ENCODE measurements at places on chromosomes 13 and 19.

- DNase-seq, result no peak
These were observed 1.0 kb downstream of the AMH start for GRCh38 chr19:2249880-2250765.

DNA sequence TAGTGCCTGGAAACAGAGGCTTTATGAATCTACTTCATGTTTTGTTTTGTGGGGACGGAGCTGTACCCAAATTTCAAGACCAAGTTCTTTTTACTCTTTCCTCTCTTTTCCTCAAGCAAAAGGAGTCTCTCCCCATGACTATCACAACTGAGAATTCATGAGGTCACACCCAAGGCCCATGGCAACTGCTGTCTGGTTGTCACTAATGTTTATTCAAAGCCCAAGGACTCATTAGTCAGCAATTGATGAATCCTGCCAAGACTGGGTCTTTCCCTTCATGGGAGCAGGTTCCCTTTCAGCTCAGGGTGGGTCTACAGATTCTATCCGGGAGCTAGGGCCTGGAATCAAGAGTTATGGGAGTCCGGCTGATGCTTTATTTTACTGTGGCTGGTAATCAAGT, 441.5 kb upstream of the PCDH20 start:
- no peak for DNase-seq

- DNase-seq, result no peak
These were observed 550.5 kb downstream of the IRS2 start for GRCh38 chr13:109235901-109236300.

DNA sequence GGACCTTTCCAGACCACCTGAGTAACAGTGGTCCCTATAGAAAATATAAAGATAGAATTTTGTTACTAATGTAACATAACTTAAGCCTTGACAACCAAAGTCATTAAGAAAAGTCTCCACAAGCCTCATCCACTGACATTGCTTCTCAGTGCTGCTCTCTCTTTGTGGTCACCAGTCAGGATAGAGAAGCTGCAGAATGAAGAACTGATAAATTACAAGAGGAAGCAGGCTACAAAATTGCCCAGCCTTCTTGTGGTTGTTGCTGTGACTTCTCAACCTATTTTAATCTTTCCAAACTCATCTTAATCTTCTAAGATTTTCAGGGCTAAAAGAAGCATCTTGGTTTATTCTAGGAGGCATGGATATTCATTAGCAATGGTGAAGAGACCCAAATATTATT, 343.8 kb downstream of the MZT1 start:
- DNase-seq, result no peak

DNA sequence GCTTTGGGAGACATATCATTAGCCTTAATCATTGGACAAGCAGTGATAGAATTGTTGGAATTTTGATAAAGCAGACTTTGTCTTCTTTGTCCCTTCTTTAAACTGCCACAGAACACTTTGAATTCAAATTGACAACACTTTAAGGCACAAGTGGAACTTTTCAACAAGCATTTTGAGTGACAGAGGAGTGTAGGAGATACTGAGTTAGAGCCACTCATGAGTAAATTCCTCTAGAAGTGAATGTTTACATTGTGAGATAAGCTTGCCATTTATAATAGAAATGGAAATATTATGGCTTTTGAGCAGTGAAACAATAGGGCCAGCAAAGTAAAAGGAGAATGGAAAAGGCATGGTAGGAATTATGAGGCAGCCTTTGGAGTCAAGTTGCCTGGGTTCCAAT, 515.8 kb downstream of the SLITRK6 start:
- no peak for DNase-seq

- no peak for DNase-seq
These were observed 68.1 kb downstream of the UFM1 start for GRCh38 chr13:38417727-38418126.

GRCh38 chr13:45219123-45219891, 18.5 kb upstream of the KCTD4 start:
- no peak for DNase-seq

- DNase-seq, result no peak
These were observed 4.2 kb downstream of the DHX34 start for GRCh38 chr19:47353307-47353712.

DNA sequence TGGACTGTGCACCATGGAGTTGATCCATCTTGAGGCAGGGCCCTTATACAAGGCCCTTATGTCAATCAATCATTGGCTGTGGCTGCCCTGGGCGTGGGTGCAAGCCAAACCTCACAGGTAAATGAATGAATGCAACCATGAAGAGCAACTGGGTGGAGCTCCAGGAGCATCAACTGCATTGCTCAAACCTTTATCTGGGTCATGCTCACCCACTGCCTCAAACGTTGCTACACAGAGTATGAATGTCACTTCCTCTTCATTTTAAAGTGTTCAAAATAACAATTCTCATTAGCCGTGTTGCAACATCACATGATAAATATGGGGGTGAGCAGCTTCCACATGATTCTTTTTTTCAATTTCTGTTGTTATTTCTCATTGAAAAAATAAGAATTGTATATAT, 6.4 kb upstream of the ZNF333 start:
- no peak for DNase-seq

GRCh38 chr13:108950333-108951010, 321.1 kb downstream of the MYO16 start:
- no peak for DNase-seq

DNA sequence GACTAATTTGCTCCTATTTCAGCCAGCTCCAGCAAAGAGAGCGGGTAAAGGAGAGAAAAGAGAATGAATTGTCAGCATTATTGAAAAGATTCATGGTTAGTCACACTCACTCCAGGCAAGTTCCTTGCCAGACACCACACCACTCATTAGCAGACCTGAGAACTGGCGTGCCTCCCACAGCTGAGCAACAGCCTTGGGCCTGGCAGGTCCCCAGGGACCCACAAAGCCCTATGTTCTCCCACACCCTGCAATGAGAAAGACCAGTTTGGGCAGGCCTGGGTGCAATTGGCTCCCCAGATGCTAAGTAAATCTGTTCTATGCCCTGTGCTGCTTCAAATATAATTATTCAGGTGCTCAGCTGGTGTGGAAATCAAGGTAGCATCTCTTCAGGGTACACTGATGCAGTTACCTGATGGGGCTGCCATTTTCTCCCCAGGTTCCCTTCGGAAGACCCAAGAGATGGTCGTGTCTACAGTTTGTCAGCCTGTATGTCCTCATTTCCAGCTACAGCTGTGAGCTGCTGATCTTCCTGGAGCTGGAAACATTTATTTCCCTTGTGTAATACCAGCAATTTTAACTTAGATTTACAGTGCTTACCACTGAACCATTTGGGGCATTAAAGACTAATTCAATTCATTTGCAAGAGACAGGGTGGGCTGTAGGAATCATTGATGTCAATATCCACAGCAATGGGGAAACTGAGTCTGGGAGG, 405.0 kb downstream of the COG6 start:
- peak; percentile 27 for DNase-seq

- DNase-seq, result peak; percentile 71
These were observed 96.6 kb downstream of the SIPA1L3 start for GRCh38 chr19:38003438-38004185.

- DNase-seq, result peak; percentile 76
These were observed 98.5 kb upstream of the PABPC3 start for GRCh38 chr13:24997367-24997967.

- no peak for DNase-seq
These were observed 216.3 kb downstream of the NHLRC3 start for GRCh38 chr13:39254601-39255000.

- no peak for DNase-seq
These were observed 21.7 kb upstream of the KATNAL1 start for GRCh38 chr13:30329009-30329585.

Measured in midbrain (tissue), 1 donor.